ENCODE measurements at places on chromosomes 1 and 21. TPM values are rescaled to one million over a fixed set of nuclear protein-coding genes. Genes with fewer than 3 reads are reported as not detected.

The AMY2B gene
- 26.5 TPM for polyA plus RNA-seq

The OLIG1 gene
- polyA plus RNA-seq = 18.2 TPM

DNA sequence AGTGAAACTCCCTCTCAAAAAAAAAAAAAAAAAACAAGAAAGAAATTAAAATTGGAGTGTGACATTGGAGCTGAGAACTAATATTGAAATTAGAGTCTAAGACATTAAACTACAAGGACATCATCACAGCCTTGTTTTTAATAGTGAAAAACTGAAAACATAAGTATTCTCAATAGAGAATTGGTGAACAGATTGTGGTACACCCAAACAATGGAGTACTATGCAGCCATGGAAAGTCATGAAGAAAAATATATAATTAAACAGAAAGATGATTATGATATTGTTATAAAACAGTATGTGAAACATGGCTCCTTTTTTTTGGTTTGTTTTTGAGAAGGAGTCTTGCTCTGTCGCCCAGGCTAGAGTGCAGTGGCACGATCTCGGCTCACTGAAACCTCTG lies 43.4 kb downstream of the NCMAP start:
- no peak for DNase-seq

DNA sequence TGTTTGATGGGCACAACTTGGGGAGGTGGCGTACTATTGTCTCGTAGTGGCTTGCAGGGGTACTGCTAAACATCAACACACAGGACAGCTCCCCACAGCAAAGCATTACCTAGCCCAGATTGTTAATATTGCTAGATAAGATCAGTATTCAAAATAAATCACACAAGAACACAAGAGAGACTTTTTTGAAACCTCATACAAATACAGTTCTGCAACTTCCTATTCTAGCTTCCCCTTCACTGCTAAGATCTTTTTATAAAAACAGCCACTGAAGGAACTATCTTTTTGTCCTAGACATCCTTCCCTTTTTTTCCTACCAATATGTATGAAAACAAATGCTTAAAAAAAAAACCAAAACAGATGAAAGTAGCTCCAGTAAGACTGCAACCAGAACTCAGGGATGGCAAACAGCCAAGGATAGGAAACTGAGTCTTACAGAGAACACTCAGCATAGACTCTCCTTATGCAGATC lies 137.8 kb upstream of the KRTAP19-8 start:
- DNase-seq = no peak

- DNase-seq = peak; percentile 74
These were observed at the start of gene TTC22 for GRCh38 chr1:54800899-54801759. TSS of gene TTC22 (minus strand) at chr1:54801323. CDS start at chr1:54801163, 160 bp downstream.

- DNase-seq = no peak
These were observed 299.1 kb upstream of the ADAMTS5 start for GRCh38 chr21:27265949-27266348.

- no peak for DNase-seq
These were observed 16.8 kb downstream of the PLA2G5 start for GRCh38 chr1:20086800-20087199.

DNA sequence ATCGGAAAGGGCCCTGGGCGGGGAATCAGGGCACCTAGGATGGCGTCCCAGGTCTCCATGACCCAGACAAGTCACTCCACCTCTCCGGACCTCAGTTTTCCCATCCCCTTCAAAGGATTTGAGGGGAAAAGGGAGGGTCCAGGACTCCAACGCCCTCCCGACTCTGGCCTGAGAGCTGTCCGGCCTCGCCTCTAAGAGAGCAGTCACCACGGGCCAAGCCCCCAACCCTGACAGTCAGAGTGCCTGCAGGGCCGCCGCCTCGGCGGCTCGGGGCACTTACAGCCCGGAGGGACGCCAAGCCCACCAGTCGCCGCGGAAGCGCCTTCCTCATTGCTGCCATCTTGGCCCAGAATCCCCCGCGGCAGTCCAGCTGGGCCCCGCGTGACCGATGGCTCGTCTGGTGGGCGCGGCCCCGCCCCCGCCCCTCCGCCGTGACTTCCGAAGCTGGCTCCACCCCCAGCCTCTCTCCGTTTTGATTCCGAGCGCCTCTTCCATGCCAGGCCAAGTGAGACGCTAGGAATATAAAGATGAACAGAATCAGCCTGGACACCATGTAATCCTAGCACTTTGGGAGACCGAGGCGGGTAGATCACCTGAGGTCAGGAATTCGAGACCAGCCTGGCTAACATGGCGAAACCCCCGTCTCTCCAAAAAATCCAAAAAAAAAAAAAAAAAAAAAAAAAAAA lies at the start of gene HMGCL:
Gene HMGCL, minus strand, starts transcription at position 354 of the 686 bp plus-strand sequence. Its CDS starts 14 bp downstream, at position 340.
- peak; percentile 96 for DNase-seq

DNA sequence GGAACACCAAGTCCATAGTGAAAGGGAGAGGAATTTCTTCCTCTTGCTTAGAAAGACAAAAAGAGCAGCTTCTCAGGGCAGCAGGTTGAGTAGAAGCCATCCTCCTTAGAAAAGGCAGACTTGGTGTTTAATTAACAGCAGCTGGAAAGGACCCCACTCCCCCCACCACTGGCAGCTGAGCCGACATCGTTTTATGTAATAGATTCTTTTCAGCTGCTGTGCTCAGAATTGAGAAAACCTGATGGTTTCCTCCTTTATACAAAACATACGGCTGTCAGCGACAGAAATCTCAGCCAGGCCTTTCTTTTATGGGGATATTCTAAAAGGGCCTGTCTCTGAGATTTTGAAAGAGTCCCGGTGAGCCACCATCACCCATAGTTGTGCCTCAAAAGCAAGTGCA lies 49.9 kb downstream of the MAN1C1 start:
- no peak for DNase-seq

- DNase-seq = peak; percentile 18
These were observed 519.2 kb upstream of the ZP4 start for GRCh38 chr1:238409932-238410331.

DNA sequence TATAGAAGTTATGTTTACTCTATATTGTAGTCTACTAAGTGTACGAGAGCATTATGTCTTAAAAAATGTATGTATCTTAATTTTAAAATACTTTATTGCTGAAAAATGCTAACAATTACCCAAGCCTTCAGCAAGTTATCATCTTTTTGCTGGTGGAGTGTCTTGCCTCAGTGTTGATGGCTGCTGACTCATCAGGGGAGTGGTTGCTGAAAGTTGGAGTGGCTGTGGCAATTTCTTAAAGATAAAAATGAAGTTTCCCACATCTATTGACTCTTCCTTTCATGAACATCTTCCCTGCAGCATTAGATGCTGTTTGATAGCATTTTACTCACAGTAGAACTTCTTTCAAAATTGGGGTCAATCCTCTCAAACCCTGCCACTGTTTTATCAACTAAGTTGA lies 95.8 kb downstream of the CDC7 start:
- no peak for DNase-seq

All from kidney (tissue), 22 donors.